ENCODE measurements at places on chromosomes 11 and 22.
A peak's percentile ranks its signal among the peaks of the same experiment; 100 is the strongest.

GRCh38 chr22:26941896-26942636 is 284.7 kb downstream of the MIAT start:
- DNase-seq: no peak

DNA sequence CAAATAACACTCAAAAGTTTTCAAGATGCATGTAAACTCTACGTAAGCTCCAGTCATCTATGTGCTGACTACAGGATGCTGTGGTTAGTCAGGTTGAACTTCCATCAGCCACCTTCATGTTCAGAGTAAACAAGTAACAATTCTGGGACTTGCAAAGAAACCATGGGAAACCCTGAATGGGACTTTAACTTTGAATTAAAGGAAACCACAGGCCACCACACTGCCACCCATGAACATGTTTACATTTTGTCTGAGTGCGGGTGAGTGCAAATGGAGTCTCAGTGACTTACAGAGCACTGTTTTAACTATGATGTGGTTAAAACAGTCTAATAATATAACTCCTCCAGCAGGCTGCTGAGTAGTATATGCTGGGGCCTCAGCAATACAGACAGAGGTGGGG is 12.9 kb upstream of the SYTL2 start:
- no peak for DNase-seq

DNA sequence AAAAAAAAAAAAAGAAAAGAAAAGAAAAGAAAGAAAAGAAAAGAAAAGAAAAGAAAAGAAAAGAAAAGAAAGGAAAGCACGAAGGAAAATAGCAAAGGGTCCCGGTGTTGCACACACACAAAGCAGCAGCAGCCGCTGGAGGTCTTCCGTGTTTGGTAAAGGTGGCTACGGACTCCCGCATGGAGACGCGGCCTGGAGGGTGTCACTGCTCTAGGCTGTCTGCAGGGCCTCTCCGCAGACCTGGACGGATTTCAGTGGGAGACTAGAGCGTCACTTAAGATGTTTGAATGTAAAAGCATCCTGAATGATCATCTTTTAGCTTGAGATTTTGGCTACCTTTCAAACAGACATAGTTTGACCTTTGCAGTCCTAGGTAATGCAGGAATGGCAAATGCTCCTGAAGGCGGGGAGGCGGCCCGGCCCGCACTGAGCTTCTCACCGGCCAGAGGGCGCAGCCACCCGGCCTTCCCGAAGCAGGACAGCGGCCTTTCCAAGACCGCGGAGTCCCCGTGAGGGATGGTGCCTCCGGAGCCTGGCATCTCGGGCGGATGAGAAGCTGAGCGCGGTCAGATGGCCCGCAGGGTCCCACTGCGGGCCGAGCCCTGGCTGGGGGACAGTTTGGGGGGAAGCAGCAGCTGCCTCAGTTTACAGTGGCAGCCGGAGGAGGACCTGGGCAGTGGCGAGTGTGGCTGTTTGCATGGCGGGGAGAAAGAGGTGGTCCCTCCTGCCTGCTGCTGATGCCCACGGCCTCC is 18.5 kb downstream of the KRTAP5-5 start:
- DNase-seq: no peak

- no peak for DNase-seq
Observed at GRCh38 chr11:119797736-119798135, 68.7 kb upstream of the NECTIN1 start.

GRCh38 chr22:42188808-42189447 is 58.3 kb upstream of the CYP2D6 start:
- DNase-seq: no peak

DNA sequence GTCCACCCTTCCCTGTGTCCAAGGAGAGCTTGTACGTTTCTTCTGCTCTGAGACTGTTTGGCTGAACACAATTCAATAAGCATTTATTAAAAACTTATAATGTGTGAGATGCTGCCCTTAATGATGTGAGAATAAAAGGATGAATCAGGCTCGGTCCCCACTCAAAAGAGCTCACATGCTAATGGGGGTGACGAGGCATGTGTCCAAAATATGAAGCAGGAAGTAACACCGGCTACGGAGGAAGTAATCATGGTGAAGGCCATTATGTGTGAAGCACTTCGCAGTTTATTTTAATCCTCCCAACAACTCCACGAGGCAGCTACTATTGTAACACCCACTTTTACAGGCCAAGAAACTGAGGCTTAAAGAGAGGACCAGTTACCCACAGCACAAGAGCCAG is 3.4 kb upstream of the RASD2 start:
- DNase-seq: no peak

- DNase-seq: no peak
Observed at GRCh38 chr11:30594646-30595411, 8.7 kb upstream of the MPPED2 start.

DNA sequence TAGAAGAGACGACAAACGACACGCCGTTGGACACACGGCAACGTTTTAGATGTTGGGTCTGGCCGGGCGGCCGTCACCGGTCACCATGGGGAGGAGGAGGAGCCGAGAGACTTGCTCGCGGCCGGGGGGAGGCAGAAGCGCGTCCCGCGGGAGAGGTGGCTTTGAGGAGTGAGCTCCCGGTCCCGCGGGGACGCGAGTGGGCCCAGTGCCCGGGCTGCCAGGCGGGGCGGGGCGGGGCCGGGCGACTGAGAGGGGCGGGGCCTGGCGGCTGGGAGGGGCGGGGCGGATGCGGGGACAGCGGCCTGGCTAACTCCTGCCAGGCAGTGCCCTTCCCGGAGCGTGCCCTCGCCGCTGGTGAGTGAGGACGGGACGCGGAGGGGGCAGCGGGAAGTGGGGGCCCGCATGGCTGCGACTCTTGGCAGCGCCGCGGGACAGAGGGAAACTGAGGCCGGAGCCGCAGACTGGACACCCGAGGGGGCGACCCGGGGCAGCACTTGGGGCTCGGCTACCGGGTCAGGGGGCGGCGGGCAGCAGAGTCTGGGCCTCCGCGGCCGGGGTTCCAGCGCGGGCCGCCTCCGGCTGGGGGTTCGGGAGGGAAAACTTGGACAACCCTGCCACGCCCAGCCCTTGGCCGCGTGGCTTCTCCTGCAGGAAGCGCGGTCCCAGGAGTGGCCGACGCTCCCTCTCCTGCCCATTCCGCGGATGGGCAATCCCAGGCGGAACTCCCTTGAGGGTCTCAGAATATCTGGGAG is at the start of gene TSPO:
TSS of gene TSPO (plus strand) at position 309 of the 752 bp plus-strand sequence. CDS start 7,680 bp downstream, outside the sequence.
- peak; percentile 58 for DNase-seq

DNA sequence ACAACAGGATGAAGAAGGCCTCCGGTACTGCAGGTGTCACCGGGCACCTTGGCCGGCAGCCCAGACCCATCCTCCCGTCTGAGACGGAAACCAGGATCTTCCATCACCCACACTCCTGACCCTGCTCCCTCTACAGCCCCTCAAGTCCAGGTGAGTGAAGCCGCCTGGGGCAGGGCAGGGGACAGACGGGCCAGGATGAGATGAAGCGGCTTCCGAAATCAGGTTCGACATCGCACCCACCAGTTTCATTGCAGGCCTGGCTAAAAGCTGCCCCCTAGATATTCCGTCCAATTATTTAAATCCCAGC is 639.1 kb downstream of the TBC1D22A start:
- no peak for DNase-seq

GRCh38 chr11:75154646-75155569 is 4.0 kb downstream of the SLCO2B1 start:
- no peak for DNase-seq

- no peak for DNase-seq
Observed at GRCh38 chr11:105071089-105071732, 26.1 kb upstream of the CARD16 start.

- DNase-seq: no peak
Observed at GRCh38 chr11:692824-693414, 2.1 kb downstream of the DEAF1 start.

DNA sequence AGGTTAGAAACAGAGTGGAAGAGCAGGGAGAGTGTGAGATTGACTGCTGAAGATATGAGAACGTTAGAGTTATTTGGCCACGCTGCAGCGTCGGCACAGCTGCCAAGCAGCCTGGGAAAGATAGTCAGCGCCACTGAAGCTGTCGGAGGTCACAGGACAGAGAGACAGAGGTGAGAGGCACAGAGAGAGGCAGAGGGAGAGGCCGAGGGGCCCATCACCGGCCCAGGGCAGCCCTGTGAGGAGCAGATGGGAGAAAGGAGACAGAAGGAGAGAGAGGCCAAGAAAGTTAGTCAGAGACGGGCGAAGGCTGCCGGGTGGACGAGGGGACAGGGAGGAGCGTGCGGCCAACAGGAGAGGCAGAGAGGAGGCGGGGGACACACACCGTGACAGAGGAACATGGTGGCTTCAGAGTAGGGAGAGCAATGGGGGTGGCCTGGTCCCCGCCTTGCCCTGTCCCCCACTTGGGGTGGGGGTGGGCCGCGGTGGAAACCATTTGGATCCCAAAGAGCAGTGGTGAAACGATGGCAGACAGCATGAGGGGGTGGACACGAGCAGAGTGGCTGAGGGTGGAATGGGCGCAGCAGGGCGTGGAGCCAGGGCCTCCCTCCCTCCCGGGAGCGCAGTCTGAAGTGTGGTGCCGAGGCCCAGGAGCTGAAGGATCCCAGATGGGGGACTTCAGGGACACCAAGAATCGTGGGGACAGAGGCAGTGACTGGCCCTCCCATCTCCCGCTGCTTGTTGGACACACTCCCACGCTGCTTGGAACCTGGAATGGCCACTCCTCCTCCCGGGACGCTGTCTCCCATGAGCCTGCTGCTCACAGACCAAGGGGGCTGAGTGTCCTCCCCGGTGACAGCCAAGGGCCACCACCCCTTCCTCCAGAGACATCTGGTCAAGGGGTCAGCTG is 26.6 kb downstream of the LRRC10B start:
- no peak for DNase-seq

- no peak for DNase-seq
Observed at GRCh38 chr11:61004180-61004611, 32.7 kb downstream of the CD6 start.

DNA sequence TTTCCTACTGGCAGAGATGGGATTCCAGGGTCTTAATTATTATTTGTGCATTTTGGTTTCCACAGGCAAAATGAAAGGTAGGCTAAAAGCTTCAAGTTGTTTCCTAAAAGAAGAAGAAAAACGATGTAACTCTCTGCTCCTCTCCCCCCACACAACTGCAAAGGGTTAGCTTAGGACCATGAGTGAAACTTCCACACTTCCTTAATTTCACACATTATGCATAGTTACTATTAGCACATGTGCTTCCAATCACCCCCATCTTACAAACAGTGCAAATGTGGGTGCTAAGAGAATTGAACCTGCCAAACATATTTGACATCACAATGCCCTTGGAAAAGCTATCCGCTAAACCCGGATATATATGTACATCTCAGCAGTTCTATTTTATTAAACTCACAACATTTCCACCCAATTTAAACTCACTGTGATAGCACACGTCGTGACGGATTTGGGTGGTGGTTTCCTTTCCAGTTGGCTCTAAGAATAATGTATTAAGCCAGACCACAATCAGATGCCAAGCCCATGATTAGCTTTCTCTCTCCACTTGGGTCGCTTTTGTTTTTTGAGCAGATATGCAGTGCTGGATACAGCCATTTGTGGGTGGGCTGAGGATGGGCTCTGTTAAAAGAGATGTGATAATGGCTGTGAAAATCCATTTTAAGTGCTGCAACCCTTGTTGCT is 245.0 kb upstream of the POU2AF2 start:
- DNase-seq: no peak

DNA sequence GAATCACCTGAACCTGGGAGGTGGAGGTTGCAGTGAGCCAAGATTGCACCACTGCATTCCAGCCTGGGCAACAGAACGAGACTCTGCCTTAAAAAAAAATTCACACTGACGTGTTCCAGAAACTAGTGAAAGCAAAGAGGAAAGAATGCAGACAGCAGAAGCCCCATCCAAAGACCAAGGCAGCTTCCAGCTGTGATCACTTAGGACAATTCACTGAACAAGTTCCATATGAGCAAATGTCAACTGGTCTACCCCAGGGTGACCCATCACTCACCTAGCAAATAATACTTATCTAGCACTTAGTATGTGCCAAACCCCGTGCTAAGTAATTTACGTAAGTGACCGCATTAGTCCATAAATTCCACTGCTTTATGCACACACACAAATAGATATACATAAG is 138.9 kb downstream of the LARGE1 start:
- no peak for DNase-seq

GRCh38 chr11:108170184-108170583 is 48.8 kb downstream of the ACAT1 start:
- no peak for DNase-seq

GRCh38 chr11:101446238-101446637 is 137.6 kb downstream of the TRPC6 start:
- no peak for DNase-seq

DNA sequence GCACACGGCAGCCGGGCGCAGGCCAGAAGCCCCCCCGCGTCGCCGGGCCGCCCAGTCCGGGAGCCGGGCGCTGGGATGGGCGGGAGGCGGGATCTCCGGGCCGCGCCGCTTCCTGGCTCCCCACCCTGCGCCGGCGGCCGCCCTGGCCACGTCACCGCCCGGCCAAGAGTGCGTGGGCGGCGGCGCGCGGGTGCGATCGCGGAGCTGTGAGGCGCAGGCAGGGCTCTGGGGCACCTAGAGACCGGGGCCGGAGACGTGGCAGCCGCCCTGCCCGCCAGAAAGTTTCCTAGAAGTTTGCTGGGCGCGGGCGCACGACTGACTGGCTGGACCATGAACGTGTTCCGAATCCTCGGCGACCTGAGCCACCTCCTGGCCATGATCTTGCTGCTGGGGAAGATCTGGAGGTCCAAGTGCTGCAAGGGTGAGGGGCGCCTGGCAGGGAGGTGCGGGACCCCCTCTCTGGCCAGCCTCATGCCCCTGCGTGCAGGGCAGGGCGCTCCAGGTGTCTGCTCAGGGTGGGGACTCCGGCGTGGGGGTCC is at the start of gene KDELR3:
TSS of gene KDELR3 (plus strand) at position 193 of the 539 bp plus-strand sequence. CDS start at position 331, 138 bp downstream.
- DNase-seq: peak; percentile 58

DNA sequence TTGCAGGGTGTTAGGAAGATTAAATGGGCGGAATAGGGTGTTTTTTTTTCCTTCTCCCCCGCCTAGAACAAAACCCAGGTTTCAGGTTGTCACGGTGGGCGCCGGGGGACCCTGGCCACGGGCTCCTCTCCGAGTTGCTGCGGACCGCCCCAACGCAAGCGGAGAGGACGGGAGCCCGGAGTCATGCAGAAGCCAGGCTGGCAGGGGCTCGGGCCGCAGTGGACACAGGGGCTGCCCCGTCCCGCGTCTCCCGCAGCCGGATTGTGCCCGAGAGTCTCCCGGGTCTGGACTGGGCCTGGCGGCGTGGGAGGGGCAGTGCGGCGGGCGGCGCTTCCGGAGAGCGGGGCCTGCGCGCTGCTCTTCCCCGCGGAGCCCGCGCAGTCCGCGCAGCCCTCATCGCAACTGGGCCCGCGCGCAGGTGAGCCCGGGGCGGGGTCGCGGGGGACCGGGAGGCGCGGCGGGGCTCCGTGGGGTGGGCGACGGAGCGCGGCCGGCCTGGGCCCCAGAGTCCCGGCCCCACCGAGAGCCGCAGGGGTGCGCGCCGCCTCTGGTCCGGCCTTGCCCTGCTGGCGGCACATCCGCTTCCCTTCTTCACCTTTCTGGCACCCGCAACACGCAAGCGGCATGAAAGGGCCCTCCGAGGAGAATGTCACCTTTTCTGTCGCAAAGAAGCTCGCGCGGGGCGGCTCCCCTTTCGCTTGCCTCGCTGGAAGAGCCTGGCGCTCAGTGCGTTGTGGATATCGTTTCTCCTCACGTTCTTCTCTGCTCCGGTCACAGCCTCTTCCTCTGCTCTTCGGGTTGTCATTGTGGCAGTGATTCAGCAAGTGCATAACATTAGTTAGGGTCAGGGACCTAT is at the start of gene TIRAP:
TSS of gene TIRAP (plus strand) at position 358 of the 856 bp plus-strand sequence. CDS start 7,802 bp downstream, outside the sequence.
- peak; percentile 40 for DNase-seq

GRCh38 chr11:92140021-92140420 is 84.6 kb upstream of the FAT3 start:
- no peak for DNase-seq

- DNase-seq: no peak
Observed at GRCh38 chr11:69703768-69704507, at the start of gene FGF19. TSS of gene FGF19 (minus strand) at chr11:69704022. CDS start at chr11:69703876, 146 bp downstream.

GRCh38 chr22:45336971-45337431 is 27.3 kb downstream of the FAM118A start:
- no peak for DNase-seq

GRCh38 chr11:62400760-62401159 is 18.1 kb upstream of the SCGB1A1 start:
- DNase-seq: no peak
